Fibroblast of skin of right biceps (primary cell): ENCODE measurements at places on chromosomes 7 and 10.
A peak's percentile ranks its signal among the peaks of the same experiment; 100 is the strongest.

DNA sequence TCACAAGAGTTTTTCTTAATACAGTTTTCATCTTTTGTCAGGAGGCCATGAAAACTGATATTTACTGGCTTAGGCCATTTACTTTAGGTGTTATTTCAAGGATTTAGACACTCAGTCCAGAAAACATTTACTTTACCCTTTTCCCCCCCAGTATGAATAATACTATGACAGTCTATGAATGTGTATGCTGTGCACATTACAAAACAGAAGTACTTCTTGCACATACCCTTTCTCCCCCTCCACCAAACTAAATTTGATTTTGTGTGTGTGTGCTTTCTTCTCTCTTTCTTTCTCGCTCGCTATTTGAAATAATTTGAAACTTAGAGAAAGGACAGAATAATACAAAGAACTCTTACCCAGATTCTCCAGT lies 41.3 kb downstream of the RBM33 start:
- DNase-seq = no peak

- DNase-seq = no peak
These were observed 75.8 kb downstream of the ZRANB1 start for GRCh38 chr10:125017547-125018298.

- DNase-seq = no peak
These were observed 105.7 kb upstream of the PPIF start for GRCh38 chr10:79241629-79241989.

DNA sequence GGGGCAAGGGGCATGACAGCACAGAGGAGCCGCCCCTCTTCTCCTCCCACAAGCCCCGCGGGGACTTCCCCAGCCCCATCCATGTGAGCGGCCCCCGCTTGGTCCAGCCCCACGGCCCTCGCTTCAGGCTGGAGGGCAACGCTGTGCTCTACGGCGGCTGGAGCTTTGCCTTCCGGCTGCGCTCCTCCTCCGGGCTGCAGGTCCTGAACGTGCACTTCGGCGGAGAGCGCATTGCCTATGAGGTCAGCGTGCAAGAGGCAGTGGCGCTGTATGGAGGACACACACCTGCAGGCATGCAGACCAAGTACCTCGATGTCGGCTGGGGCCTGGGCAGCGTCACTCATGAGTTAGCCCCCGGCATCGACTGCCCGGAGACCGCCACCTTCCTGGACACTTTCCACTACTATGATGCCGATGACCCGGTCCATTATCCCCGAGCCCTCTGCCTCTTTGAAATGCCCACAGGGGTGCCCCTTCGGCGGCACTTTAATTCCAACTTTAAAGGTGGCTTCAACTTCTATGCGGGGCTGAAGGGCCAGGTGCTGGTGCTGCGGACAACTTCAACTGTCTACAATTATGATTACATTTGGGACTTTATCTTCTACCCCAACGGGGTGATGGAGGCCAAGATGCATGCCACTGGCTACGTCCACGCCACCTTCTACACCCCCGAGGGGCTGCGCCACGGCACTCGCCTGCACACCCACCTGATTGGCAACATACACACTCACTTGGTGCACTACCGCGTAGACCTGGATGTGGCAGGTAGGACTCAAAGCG lies 5.1 kb downstream of the AOC1 start:
- no peak for DNase-seq

DNA sequence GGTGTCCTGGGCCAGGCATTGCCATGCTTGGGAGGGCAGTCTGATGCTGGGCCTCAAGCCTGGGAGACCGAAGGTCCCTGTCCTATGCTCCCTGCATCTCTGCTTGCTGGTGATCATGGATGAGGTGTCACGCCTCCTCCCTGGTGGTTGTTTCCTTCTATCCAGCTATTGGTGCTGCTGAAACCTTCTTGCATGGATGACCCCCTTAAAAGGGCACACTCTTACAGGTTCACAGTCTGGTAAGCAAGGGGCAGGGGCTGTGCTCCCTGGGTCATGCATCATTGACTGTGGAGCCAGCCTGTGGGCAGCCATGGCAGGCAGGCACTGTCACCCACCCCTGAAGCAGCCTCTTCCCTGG lies 36.8 kb upstream of the SLC29A3 start:
- no peak for DNase-seq

DNA sequence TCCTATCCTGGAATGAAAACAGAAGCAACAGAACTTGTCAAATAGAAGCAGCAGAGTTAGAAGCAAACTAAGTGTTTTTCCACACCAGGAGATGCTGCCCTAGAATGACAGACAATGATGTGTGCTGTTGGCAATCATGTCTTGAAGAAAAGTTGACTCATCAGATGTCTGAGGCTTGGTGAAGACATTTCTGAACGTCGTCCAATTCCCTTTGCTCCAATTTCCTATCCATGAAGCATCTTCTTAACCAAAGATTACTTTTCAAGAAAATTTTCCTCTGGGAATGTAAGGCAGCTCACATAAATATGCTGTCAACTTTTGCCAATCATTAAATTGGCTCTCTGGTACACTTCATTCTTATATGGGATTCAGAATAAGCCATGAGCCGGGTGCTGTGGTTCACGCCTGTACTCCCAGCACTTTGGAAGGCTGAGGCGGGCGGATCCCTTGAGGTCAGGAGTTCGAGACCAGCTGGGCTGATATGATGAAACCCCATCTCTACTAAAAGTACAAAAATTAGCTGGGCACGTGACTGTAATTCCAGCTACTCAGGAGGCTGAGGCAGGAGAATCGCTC lies 34.6 kb downstream of the MALSU1 start:
- DNase-seq = peak; percentile 97

DNA sequence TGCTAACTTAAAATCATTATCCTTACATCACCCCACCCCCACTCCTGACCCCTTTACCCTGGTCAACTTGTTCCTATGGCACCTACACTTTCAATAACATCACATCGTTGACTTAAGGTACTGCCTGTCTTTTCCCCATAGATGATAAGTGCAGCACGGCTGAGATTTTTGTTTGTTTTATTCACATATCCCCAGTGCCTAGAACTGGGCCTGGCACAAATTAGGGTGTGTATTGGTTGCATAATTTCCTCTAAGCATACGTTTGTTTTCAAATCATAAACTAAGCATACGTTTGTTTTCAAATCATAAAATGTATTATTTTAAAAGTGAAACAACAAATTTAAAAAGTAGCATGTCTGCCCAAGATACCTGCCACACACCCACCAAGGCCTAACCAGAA lies 35.3 kb downstream of the ANXA11 start:
- DNase-seq = no peak

DNA sequence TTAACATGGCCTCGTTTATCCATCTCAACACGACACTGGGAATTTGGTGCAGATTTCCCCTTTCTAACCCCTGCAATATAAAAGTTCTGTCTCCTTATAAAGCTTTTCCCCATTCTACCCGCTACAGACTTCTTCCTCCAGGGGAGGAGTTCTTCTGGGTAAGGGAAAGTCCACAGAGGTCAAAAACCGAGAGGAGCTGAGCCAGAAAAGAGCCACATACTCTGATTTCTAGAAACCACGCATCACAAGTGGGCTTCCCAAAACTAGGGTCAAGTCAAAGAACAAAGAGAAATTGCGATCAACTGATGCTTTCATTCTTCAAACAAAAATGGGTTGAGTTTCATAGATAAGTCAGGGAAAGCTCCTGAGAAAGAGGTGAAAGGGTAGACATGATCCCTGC lies 6.8 kb downstream of the IL6 start:
- DNase-seq = no peak

DNA sequence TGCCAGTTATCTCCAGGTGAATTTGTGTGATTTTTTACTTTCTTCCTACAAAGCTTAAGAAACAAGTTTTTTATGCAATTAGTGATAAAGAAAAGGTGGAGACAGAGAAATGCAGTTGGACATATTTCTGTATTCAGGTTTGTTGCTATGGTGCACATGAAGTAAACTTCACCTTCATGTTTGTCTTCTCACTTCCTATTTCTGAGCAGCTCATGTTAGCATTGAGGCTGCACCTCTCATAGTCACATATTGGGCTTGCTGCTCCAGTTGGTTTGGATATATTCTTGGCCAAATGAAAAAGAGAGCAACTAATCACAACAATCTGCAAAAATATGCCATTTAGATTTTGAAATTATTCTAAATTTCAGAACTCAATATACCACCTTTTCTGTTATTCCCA lies 475.6 kb upstream of the ZWINT start:
- DNase-seq = no peak

- DNase-seq = no peak
These were observed 1.5 kb downstream of the RGS10 start for GRCh38 chr10:119541046-119541445.

- no peak for DNase-seq
These were observed 110.5 kb upstream of the HABP2 start for GRCh38 chr10:113442336-113442735.

DNA sequence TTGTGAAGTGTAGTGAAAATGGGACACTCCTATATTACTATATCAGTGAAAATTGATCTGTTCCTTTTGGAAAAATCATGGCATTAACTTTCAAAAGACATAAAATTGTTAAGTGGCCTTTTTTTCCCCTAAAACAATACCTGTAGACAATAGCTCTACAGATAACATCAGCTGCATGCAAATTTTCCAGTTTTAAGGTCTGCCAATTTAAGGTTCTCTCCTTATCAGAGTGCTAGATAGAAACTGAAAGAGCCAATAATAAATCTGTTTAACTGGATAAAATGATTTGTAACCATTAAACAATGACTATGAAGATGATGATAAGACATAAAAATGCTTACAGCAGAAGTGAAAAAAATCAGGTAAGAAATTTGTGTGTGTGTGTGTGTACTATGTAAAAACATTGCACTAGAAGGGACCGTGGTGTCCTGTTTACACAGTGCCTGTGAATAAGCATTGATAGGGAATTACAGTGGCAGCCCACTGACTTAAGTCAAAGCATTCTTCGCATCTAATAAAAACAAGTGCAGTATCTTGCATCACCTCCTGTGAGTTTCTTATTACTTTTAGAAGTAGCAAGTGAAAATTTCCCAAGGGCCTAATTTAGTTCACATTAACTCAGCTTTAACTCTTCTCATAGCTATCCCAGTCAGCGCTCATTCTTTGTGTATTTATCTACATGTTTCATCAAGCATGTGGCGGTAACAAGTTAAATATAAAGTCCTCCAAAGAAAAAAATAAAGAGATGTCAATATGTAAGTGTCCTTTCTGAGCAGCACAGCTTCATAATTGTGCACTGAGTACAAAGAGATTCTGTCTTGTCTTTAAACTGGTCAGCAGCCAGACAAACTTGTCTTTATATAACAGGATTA lies 261.9 kb downstream of the ARL4A start:
- DNase-seq = no peak

DNA sequence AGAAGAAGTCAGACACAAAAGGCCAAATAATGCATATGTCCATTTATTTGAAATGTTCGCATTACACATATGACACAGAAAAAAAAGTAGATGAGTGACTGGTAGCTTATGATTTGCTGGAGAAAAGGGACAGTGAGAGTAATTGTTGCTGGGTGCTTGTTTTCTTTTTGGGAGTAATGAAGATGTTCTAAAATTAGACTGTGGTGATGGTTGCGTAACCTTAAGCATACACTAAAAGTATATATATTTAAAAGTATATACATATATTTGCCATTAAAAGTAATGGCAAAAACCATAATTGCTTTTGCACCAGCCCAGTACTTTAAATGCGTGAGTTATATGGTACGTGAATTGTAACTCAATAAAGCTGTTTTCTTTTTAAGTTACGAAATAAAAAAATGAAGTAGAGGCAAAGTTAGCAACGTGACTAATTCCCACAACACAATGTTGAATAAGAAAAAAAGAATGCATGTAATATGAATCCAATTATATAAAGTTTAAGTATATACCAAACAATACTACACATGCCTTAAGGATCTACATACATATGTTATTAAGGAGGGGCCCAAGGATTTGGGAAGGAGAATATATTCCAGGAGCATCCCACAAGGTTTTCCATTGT lies 360.4 kb upstream of the CELF2 start:
- DNase-seq = peak; percentile 52

DNA sequence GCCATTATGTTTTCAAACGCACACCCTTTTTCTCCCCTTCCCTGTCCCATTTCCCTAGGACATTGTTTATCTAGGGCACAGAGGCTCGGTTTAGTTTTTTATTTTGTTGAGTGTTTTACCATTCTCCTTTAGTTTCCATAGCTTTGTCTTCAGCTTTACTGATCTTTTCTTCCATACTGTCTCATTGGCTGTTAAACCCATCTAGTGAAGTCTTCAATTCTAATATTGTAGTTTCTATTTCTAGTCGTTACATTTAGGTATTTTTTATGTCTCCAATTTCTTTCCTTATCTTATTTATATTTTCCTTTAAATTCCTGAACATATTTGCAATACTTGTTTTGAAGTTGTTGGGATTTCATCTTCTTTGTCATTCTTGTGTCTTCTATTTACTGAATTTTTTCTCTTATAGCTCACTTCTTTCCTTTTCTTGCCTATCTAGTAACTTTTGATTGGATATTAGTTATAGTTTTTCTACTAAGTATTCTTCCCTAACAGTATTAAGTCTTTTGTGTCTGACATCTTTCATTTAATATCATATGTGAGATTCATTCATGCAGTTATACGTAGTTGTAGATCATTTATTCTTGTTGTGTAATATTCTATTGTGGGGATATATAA lies 41.0 kb upstream of the SH2D4B start:
- DNase-seq = no peak

DNA sequence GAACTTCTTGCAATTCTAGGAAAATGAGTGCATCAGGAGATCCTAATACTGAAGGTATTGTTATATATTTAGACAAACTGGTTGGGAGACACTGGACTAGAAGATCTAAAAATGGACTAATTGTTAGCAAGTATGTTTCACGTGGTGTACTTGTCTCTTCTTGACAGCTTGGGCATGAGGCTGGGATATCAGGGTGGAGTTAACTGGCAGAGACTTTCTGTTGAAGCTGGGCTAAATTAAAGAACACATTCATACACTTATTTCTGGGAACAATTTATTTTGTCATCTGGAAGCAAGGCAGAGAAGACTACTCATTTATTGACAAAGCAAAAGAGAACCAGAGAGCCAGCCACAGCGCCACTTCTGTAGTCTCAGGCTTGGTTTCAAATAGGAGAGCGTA lies 25.9 kb downstream of the TYW1 start:
- no peak for DNase-seq

- no peak for DNase-seq
These were observed 1014.5 kb upstream of the LRRTM3 start for GRCh38 chr10:65911151-65911835.

- DNase-seq = no peak
These were observed 2.7 kb upstream of the PGAM2 start for GRCh38 chr7:44068054-44068453.

GRCh38 chr10:30509508-30509907 lies 75.5 kb downstream of the MAP3K8 start:
- no peak for DNase-seq

GRCh38 chr10:100325158-100325557 lies 4.9 kb downstream of the PKD2L1 start:
- no peak for DNase-seq
